Left colon (tissue), 2 donors: ENCODE measurements at places on chromosomes 5 and 9. TPM values are rescaled to one million over a fixed set of nuclear protein-coding genes. Genes with fewer than 3 reads are reported as not detected.

DNA sequence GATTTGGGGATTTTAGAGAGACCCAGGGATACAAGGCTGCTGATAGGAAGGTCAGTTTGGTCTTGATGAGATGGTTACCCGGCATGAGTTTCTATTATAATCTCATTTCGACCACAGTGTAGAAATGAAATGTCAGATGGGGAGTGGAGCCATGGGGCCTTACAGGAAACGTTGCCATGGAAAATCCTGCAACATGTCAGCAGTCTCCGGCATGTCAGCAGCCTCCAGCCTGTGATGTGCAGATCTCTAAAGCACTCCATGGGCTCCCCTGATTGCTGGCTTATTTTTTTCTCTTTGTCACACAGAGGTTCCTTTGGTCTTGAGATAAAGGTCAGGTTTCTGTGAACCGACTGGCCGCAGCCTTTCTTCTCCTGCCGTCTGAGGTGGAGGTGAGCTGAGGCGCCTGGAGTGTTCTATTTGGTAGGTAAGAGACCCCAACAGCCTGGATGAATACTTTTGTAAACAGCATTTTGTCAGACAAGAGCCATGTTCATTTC is 208.7 kb upstream of the DAP start:
- no peak for DNase-seq

GRCh38 chr5:93073547-93073946 is 507.5 kb downstream of the NR2F1-AS1 start:
- no peak for DNase-seq

SPINK4 gene
- total RNA-seq, result 146 TPM

GKAP1 gene
- 4.0 TPM for total RNA-seq

- DNase-seq, result no peak
Measured at GRCh38 chr5:103367702-103368101, 109.1 kb downstream of the MACIR start.

DNA sequence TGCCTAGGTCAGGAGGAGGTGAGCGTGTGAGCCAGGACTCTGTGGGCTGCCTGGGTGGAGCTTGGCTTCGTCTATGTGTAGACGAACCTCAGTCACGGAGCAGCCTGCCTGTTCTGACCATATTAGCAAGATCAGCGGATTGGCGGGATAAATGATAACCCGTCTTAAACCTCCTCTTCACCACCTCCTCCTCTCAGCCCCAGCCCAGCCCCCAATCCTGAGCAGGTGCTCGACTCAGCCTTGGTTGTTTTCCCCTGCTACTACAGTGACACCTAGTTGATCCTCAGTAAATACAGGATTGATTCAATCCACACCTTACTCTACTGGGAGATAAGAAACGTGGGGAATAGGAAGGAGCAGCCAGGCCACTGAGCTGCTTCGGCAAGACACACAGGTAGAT is 286.1 kb downstream of the IRX2 start:
- no peak for DNase-seq

- DNase-seq, result no peak
Measured at GRCh38 chr5:9207817-9208418, 338.0 kb downstream of the SEMA5A start.

SLC25A48 gene
- 2.8 TPM for total RNA-seq

PRRX2 gene
- 1.1 TPM for total RNA-seq

DNA sequence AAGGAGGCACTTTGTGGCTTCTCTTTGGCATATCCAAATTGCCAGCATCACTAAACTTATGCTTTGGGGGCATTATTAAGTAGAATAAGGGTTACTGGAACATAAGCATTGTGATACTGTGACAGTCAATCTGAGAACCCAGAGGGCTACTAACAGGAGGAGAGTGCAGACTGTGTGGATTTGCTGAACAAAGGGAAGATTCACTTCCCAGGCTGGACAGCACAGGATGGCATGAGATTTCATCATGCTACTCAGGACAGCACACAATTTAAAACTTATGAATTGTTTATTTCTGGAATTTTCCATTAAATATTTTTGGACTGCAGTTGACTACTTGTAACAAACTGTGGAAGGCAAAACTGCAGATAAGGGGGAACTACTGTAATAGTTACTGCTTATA is 212.5 kb downstream of the TMC1 start:
- DNase-seq, result no peak

DNA sequence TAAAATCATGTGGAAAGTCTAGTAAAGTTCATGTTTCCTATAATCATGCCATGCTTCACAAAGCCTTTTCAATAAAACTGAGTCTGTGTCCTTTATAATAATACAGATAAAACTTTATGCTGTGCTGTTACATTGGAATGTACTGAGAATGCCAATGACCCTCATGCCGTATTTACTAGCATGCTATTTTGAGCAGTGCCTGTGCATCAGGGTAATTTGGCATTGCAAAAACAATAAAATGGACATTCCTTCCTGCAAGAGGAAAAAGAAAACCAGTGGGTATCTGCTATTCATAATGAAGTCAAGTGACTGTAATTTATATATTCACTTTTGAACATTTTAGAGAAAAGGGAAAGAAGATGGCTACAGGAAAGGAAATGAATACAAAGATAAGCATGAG is 159.0 kb downstream of the PBX3 start:
- no peak for DNase-seq

DNA sequence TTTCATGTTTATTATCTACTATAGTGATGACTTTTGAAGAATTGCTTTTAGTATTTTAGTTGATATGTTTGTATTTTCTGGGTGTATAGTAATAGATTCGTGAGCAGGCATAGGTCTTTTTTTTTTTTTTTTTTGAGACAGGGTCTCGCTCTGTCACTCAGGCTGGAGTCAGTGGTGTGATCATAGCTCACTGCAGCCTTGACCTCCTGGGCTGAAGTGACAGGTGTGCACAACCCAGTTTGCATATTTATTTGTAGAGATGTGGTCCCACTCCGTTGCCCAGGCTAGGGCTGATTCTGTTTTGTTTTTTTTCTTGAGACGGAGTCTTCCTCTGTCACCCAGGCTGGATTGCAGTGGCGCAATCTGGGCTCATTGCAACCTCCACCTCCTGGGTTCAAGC is 11.9 kb downstream of the ERBIN start:
- DNase-seq, result no peak

- no peak for DNase-seq
Measured at GRCh38 chr9:76886318-76886717, 19.6 kb downstream of the PRUNE2 start.
